Epithelial cell of prostate (primary cell): ENCODE measurements at places on chromosomes 2 and 18.
A peak's percentile ranks its signal among the peaks of the same experiment; 100 is the strongest.

DNA sequence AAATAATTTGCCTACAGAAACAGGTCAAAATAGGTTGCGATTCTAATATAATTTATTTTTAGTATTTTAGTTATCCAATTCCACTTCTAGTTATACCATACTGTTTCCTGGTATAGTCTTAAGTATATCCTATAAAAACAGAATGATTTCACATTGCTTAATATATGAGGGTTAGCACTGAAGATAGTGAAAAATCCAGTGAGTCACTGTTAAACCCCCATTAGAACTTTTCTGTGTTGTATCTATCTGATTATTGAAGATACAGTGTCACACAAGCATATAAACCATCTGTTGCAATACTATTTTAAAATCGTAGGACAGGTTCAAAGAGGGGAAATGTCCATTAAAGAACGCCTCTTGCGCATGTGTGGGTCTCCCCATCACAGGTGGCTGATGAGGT, 110.0 kb downstream of the FEZ2 start:
- DNase-seq = no peak

DNA sequence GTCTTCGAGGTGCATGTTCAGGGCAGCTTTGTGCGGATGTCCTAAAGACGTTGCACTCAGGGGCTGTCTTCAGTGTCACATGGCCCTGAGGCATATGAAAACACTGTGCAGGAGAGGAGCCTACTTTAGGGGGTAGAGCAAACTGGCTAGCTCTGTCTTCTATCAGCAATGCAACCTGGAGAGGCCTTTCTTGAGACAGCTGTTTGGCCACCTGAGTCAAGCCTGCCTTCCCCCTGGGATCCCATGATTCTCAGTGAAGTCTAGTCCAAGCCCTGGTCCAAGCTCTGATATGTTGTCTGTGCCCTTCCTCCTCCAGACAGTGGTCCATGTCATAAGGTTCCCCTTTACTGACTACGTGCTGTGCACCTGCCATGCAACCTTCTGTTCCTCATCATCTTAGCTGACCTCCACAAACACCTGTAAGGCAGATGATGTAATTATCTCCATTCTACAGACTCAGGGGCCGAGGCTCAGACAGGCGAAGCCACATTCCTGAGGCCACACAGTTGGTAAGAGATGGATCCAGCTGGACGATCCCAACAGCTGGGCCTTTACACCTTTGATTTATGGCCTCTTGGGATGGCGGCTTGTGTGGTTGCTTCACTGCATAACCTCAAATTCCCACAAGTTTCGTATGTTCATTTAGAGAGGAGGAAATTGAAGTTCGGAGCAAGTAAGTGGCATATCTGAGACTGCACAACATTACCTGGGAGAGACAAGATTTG, 109.9 kb downstream of the COPS8 start:
- no peak for DNase-seq

DNA sequence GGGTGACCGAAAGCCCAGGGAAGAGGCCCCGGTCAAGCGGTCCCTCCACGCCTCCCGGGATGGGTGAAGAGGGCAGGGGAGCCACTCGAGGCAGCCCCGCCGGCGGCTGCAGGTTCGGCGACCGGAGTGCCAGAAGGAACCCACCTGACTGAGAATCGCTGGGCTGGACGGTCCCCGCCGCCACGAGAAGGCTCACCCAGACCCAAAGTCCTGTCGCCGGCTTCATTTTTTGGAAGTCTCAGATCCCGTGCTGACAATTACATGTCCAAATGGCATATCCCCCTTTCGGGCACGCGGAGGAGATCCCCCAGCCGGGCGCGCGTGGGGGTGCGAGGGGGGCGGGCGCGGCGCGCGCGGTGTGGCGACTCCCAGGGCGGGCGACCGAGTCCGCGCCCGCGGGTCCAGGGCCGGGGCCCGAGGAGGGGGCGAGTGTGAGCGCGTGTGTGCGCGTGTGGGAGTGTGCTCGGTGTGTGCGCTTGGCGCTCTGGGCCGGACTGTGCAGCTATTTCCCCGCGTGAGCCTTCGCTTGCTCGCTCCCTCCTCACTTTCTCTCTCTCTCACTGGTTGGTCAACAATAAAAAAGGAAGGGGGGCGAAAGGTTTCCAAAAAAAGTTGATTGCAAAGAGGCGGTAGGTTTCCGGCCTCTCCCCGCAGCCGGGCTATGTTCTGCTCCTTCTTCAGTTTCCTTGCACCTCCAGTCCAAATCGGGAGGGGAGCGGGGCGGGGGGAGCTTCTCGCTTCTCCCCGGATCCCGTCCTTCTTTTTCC, at the start of gene ERBB4:
TSS of gene ERBB4 (minus strand) at position 498 of the 767 bp plus-strand sequence. CDS start at position 226, 272 bp downstream.
- DNase-seq = no peak

- no peak for DNase-seq
These were observed 52.6 kb upstream of the NFU1 start for GRCh38 chr2:69489793-69490192.

DNA sequence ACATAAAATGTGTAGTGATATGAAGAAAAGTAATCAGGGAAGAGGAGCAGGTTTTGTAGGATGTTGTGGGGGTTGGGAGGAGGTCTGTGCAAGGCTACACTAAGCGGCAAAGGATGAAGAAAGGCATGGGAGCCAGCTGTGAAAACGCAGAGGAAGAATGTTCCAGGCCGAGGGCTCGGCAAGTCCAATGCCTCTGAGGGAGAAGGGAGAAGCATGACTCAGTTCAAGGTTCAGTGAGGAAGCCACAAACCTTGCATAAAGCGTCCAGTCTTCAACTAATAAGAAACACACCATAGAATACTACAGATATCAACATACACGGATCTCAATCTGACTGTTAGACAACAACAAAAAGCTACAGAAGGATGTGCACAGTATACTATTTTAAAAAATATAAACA, 16.2 kb downstream of the EPB41L3 start:
- DNase-seq = no peak

- DNase-seq = no peak
These were observed 109.7 kb upstream of the ARL5A start for GRCh38 chr2:151937966-151938365.

GRCh38 chr2:169110916-169111315, 41.6 kb downstream of the DHRS9 start:
- no peak for DNase-seq

- DNase-seq = peak; percentile 31
These were observed 58.9 kb upstream of the ZNF516 start for GRCh38 chr18:76553715-76554546.

- DNase-seq = no peak
These were observed 421.9 kb downstream of the THSD7B start for GRCh38 chr2:137187216-137187615.

GRCh38 chr2:70702711-70703395, 65.1 kb downstream of the ADD2 start:
- no peak for DNase-seq
